Sigmoid colon (tissue), 7 donors: ENCODE measurements at places on chromosomes 5 and 9.
A peak's percentile ranks its signal among the peaks of the same experiment; 100 is the strongest.

DNA sequence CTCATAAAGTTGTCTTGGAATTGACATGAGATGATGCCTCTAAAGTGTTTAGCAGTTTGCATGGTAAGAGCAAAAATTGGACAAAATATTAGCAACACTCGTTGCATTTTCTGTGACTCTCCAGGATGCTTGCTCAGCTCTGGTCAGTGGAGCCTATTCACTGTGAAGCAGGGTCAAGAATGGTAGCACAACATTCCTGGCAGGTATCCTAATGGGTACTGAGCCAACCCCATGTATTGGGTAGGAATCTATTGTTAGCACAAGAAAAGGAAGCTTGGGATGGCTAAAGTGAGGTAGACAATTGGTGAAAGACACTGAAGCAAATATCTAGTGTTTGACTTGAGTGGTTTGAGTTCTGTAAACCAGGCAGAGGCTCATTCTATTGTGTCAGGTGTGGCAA lies 10.4 kb upstream of the ACTBL2 start:
- DNase-seq: no peak

GRCh38 chr5:3944930-3945329 lies 349.3 kb downstream of the IRX1 start:
- no peak for DNase-seq

- no peak for DNase-seq
Measured at GRCh38 chr9:97889941-97890887, 32.1 kb downstream of the TRMO start.

- no peak for DNase-seq
Measured at GRCh38 chr9:70298245-70298771, 39.5 kb downstream of the SMC5 start.

DNA sequence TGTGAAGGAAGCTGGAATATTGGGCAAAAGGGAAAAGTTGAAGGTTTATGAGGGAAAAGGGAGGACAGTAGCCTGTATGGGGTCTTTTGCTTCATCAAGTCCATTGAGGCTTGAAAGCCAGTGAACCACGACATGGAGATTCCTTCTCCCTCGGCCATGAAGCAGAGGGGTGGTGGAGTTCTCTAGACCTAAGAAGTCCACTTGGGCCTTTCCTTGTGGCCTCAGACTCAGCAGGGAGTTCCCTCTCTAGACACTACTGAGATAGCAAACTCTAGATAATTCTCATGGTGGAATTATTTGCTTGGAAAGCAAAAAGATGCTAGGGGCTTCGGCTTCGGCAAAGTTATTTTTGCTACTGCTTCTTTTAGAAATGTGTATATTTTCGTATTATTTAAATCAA lies 78.5 kb downstream of the FOXD1 start:
- DNase-seq: no peak

DNA sequence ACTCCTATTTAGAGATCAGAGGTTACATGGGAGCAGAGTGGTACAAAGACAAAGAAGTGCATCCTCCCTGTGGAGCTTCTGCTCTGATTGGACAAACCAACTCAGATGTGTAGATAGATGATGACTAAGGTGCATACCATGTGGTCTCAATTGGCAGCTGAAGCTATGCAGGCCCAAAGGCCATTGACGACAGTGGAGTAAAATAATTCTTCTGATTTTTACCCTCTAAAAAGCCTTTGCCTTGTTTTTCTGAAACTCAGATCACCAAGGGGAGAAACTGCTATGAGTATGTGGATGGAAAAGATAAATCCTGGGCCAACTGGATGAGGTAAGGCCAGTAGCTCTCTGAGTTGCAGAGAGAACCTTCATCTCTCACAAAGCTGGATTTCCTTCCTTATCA lies 15.6 kb downstream of the PRDM9 start:
- DNase-seq: no peak

- DNase-seq: no peak
Measured at GRCh38 chr5:14929293-14930065, 57.9 kb upstream of the ANKH start.

GRCh38 chr5:18985171-18985758 lies 1002.7 kb downstream of the CDH18 start:
- DNase-seq: no peak

GRCh38 chr5:141880961-141881801 lies 3.0 kb upstream of the PCDH1 start:
- DNase-seq: no peak

DNA sequence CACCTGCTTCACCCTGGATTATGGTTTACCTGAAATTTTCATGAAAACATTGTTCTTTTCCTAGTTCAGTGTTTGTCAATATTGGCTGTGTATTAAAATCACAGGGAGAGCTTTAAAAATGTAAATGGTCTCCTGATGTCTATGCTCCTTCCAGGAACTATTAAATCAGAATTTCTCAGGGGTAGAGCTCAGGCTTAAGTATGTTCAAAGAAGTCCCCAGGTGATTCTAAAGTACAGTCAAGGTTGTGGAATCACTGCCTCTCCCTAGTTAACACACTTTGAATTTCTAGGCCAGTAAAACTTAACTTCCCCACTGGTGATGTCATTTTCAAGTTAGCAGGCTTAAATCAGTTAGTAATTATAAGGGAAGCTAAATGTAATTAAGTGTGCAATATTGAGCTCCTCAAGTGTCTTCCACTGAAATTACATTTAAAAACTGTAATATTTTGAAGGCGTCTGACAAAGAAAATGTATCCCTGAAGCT lies 150.3 kb upstream of the SLC28A3 start:
- DNase-seq: no peak

GRCh38 chr5:111699976-111700375 lies 57.0 kb downstream of the NREP start:
- no peak for DNase-seq

DNA sequence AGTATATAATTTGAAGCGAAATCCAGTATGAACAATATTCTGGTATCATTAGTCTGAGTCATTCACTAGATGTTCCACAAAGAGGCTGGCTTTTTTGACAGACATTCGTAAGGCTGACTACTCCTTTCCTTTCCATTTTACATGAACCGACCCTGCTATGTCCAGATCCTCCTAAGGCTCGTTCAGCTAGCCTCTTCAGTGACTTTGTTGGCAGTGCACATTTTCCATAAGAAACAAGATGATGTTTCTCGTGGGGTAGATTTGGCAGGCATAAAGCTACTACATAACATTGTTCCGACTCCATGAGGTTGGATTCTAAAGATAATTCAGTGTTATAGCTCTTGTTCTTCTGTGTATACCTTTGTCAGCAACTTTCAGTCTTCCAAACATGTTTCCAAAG lies 49.0 kb downstream of the ZNF462 start:
- no peak for DNase-seq

DNA sequence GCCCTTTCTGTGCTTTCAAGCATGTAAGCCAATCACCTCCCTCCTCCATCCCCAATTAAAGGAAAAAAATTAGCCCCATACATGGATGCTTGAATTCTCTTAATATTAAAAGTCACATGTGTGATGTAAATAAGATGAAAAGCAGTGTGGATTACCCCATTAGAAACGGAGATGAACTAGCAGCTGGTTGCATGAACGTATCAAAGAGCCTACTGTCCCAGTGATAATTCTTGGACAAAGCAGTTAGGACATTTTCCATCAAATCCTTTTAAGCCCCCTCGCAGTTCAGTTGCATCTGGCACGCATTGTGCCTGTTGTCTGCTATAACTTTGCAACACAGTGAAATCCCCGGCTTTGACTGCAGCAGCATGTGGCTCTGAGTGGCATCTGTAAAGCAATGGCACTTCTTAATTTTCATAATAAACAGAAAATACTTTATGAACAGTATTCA lies 285.6 kb downstream of the FBXL7 start:
- DNase-seq: no peak

DNA sequence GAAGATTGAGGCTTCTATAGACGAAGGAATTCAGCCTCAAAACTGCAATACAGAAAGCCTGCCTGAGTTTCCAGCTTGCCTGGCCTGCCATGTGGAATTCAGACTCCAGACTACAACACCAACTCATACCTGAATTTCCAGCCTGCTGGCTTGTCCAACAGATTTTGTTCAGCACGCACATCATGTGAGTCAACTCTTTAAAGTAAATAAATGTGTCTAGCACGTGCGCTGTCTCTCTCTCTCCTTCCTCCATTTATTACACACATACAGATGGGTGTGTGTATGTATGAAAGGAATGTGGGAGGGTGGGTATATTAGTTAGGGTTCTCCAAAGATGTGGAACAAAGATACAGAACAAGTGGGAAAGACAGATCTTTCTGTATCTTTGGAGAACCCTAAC lies 82.4 kb upstream of the TAS2R1 start:
- DNase-seq: no peak

DNA sequence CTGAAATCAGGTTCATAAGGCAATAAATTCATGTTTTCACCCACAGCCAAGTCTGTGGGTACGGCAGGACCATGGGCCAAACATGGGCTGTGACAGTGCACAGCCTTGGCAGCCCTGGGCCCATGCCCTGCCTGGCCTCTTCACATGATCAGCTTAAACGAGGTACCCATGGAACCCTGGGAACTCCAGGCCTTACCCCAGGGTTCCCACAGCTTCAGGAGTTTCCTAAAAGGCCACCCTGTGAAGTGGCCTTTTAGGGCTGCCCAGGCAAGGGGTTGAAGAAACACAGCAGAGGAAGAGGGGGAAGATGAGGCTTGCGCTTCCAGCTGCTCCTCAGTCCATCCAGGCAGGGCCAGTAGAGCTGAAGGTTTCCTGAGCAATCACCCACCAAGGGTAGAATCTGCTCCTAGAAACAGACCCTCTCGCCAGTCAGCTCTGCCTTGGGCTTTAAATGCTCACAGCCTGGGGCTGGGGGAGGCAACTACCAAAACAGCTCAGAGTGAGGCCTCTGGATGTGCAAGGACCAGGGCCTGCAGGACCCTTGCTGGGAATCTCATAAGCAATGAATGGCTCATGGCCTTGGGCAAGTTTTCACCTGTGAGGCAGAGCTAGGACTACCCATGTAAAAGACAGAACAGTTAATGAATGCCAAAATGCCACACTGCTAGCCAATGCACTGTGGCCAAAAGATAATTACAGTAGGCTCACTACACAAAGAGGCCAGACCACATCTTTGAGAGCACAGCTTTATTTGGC lies 79.3 kb upstream of the LRRTM2 start:
- peak; percentile 46 for DNase-seq

DNA sequence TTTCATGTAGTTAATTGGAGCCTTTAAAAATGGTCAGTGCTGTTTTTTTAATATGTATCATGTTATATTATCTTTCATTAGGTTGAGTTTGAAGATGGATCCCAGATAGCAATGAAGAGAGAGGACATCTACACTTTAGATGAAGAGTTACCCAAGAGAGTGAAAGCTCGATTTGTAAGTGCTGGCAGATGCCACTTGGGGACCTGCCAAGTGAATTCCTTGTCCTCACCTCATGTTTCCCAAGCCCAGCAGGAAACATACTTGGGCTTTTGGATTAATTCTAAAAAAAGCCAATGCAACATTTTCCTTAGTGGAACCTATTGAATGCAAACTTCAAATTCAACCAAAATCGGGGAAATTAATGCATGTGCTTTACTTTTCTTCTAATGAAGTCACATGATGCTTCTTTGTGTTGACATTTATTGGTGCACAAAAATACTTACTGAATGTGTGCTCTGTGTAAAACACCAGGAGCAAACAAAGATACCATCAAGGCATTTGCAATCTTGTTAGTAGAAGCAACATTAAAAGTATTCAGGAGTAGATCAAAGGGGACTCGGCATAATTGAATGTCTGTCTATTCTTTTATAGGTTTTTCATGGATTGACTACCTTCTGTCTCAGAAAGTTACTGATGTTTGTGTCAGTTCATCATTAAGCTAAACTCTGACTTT lies 412.1 kb downstream of the KDM4C start:
- no peak for DNase-seq

GRCh38 chr9:113471566-113471965 lies 8.0 kb downstream of the RGS3 start:
- DNase-seq: no peak

DNA sequence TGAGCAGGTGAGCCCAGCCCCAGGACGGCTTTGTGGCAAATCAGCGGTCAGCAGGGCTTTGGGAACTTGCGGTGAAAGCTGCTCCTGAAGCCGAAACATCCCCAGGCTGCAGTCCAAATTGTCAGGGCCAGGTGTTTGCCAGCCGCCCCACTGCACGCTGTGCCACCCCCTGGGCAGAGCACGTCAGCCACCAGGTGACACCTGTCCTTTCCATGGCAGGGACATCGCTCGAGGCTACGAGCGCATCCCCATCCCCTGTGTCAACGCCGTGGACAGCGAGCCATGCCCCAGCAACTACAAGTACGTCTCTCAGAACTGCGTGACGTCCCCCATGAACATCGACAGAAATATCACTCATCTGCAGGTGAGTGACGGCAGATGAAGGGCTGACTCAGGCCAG lies 64.4 kb upstream of the CACNA1B start:
- no peak for DNase-seq

GRCh38 chr5:139844472-139845145 lies 49.0 kb downstream of the PSD2 start:
- DNase-seq: peak; percentile 86

DNA sequence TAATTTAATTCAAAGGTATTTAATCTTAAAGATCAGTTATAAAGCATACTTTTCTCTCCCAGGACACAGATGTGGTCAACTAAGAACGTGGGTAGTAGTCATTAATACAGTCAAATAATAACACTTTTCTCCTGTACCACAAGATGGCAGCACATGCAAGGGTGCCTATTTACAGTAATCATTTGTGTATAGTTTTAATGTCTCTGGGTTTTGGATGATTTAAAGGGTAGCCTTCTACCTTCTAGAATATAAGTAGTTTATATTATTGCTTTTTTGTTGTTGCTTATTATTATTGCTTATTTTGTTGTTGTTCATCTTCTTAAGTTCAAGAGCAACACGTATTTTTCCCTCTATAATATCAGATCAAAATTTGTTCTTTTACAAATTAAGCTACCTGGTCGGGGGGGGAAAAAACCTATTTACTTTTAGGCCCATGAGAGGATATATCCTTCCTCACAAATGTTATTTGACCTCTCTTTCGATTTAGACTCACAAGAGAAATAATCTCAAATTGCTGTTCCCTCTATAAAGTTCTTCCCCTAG lies 59.6 kb upstream of the SLC27A6 start:
- no peak for DNase-seq

GRCh38 chr5:179954434-179954833 lies 46.7 kb upstream of the TBC1D9B start:
- no peak for DNase-seq

DNA sequence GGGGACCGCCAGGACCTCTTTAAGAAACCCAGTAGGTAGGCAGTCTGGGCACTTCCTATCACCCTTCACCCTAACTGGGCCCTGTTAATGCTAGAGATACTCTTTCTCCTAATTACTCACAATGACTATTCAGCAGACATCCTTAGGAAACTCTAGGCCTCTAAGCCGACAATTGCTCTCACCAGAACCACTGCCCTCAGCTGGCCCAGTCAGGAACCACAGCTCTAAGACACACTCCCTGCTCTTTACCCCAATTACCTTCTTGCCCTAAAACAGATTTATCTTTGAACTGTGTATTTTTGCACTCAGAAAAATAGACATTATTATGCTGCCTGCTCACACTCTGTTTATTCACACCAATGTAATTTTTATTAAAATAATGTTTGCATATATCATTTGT lies 432.6 kb upstream of the SLC30A5 start:
- DNase-seq: no peak

DNA sequence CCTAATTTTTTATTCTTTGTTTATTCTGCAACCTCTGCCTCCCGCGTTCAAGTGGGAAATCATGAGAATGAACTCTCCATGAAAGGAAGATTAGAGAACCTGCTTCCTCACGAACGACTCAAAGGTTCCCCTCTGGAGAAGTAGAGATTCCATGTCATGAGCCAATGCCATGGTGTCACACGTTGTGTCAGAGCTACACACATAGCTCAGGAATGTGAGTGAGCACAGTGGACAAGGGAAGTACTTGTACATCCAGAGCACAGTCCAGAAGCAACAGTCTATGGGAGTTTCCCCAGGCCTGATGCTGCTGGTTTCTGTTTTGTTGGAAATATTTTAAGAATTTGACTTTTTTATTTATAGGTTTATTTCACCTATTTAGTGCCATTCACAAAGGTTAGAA lies 26.8 kb upstream of the PPP2CA start:
- DNase-seq: no peak
